NCI-H1105 (cell line): ENCODE measurements at places on chromosomes 6 and 20.

DNA sequence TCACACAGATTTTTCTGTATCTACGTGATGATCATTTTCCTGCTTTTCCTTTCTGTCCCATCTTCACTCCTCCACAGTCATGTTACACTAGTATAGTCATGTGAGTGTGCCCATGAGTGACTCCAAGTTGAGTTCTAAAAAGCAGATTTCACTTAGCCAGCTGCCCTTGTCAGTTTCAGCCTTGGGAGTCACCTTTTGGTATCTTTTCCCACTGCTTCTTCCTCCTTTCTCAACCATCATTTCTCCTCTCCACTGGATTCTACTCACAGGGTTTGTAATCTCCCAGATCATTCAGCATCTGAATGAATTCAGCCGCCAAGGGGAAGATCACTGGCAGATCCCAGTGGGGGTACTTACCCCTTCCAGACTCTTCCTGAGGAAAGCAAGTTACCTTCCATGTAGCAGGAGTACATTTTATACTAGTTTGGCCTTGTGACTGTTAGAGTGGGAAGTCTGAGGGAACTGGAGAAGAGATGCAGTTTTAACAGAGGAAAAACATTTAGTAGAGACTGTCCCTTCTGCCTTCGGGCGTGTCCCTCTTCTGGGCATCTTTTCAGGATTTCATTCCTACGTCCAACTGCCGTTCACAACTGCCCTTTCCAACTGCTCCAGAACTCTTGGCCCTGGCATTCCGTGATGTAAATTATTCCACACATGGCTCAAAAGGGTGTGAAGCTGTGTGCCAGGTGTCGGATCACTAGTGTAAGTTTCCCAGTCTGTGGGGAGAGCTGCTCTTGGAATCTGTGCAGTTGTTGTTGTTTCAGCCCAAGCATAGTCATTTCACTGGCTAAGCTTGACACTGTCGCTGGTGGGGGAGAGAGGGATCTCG, 38.9 kb downstream of the BICRAL start:
- no peak for DNase-seq

DNA sequence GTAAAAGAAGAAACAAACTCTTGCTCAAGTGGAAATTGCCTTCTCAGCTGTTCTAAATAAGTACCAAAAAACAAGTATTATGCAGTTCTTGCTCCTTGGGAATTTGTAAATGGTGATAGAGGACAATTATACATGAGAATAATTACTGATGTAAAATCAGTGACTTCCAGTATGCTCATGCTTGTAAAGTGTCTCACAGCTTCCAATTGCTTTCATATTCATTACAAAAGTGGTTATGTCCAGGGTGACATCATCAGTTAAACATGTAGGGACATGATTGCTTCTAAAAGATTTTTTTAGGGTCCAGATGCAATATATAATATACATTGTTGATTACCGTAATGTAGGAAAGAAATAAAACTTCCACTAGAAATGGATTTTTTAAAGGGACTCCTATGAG, 122.8 kb upstream of the B3GAT2 start:
- no peak for DNase-seq

GRCh38 chr6:70107852-70108629, 194.8 kb downstream of the COL9A1 start:
- peak; percentile 44 for DNase-seq

GRCh38 chr6:170553534-170554012, 466 bp upstream of the PSMB1 start:
- no peak for DNase-seq

DNA sequence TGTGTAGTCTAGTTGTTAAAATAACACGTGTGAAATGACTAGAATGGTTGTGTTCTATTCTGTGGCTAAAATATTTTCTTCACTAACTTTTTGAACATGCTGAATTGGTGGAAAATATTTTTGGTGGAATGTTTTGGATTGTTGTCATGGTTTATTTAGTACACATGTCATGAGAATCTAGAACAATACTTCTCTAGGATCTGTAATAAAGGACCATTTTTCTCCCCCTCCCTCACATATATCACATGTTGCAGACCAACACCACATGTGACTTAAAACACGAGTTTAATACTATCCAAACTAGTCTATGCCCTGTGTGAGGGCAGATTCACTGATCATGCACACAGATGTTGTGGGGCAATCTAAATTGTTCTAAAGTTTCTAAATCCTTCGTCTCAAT, 29.2 kb downstream of the FIG4 start:
- no peak for DNase-seq

DNA sequence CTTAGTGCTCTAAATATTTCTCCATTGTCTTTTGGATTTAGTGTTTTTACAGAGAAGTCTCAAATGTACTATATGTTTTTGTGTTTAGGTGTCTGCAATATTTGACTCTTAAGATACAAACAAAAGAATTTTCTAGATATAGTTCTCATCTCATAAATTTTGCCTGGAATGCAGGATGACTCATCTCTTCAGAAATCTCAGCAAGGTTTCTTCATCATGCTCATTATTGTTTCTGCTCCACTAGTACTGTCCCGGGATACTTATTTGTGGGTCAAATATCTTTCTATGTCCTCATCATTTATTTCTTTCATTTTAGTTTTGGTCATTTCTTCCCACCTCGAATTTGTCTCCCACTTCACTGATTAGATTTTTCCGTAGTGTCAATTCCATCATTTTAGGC, 9.5 kb downstream of the AHI1 start:
- no peak for DNase-seq

DNA sequence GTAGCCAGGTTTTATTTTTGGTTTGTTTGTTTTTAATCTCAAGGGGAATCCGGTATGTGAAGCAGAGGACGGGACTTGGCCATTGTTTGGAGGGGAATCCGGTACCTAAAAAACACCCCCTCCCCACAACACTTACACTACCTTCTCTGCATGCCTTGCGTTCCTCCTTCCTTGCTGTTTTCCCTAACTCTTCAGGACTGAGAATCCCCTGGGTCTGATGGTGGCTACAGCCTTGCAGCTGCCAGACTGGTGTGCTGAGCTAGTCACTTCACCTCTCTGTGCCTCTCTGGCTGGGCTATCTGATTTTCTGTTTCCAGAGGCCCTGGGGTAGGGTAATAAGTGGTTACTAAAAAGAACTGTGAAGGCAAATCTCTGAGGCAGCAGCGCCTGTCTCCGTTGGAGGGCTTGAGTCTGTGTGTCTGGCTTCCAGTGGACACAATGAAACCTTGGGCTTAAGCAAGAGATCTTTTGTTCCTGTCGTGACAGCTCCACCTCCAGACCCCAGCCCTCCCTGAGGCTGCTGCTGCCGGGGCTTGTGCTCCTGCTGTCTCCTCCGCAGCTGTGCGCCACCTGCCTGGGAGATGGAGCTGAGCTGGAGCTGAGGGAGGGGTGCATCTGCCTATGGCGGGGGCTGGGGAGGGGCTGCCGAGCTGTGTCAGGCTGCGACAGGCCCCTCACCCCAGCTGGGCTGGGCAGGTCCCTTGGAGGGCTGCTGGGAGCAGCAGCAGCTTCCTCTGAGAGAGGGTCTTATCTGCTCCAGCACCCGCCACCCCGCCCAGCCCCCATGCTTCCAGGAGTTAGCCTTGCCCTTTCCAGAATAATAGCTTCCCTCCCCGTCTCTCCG, 65.8 kb upstream of the CCDC167 start:
- DNase-seq: peak; percentile 84

DNA sequence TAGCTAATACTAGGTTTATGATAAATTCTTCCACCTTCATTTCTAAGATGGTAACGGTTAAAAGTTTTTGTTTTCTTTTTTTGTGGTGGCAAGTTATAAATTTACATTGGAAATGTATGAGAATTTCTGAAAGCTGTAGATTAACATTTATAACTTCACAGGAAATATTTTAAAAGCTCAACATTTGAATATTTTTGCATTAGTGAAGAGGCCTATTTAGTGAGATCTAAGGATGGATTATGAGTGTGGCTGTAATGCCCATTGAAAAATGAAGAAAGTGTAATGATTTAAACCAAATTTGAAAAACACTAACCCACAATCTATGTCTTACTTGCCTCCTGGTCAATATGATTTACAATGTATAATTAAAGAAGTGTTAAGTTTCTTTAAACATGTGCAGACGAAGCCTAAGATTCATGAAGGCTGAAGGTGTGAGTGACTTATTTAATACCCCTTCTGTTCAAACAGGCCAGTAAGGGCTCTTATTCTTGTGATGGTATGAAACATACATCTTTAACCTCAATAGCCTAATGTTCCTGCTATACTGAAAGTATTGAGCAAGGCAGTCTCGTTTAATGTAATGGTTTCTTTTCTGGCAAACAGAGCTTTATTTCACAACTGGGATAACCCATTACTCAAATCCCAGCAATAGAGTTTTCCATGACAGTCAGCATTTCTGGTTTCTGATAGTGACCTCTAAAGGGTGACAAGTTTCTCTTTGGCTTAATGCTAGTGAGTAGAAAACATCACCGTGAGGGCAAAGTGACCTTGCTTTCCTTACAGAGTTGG, 13.2 kb downstream of the HDGFL1 start:
- no peak for DNase-seq

DNA sequence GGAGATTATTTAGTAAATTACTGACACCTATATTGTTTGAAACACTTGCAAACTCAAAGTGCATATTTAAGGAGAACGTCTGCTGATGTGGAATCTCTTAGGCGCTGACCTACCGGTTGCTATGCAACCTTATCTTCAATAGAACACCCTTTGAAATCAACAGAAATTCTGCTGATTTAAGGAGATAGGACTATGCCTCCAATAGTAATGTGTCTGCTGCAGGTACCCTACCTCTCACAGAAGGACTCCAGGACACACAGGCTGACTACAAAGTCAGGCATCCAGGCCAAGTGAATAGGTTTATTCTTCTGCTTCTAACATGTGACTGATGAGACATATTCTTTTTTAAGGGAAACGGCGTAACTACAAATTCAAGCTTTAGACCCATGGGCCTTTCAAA, 311.7 kb downstream of the CBLN4 start:
- DNase-seq: no peak

- DNase-seq: peak; percentile 24
Measured at GRCh38 chr6:33123732-33124524, 48.1 kb downstream of the HLA-DPB1 start.

DNA sequence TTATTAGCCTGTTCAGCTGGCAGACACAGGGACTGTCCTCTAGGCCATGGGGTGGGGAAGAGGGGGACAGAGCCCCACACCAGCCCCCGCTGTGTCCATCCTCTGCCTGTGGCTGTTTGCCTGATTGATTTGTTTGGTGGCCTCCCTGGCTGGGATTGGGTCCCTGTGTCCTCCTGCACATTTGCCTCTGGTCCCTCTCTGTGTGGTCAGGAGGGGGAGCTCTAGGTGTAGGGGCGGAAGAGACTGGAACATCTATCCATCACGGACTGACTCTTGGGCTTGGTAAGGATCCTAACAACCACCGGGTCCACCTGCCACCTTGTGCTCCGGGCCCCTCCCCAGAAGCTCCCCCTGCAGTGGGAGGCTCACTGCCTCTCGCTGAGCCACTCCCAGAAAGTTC, 38.4 kb upstream of the CCDC167 start:
- DNase-seq: no peak

GRCh38 chr6:144341831-144342527, 56.8 kb downstream of the UTRN start:
- DNase-seq: no peak

DNA sequence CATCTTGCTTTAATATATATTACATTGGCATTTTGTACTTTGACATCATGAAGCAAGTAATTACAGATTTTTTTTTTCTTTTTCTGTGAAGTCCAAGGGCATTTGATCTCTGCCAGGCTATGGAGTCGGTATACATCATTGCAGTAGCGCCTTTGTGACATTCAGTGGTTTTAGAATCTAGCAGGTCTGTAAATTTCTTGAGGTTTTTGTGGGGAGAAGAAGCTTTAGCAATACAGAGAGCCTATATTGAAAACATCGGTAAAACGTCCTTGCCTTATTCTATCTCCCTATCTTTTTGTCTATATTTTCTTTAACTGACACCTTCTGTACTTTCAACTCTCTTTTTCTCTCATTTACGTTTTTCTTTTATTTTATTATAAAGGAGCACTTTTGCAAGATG, 47.2 kb downstream of the DUSP22 start:
- no peak for DNase-seq

GRCh38 chr20:15332711-15333160, 995.3 kb upstream of the FLRT3 start:
- no peak for DNase-seq

GRCh38 chr6:46367354-46368168, 123.7 kb downstream of the RCAN2 start:
- peak; percentile 78 for DNase-seq

DNA sequence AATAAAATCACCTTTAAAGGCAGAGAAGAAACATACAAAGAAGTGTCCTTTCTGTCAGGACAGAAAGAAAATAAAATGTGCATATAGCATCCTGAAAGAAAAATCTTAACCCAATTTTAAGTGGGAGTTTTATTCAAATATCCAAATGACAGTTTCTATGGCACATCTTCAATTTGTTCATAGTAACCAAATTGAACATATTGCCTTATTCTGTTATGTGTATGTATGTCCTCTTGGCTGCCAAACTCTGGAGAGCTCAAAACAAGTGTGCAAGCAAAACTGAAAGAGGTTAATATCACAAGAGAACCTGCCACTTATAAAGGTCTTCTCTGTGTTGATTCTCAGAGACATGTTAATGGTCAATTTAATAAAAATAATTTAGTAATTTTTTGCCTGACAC, 334.7 kb downstream of the BCKDHB start:
- peak; percentile 10 for DNase-seq

GRCh38 chr20:34369265-34369664, 6.2 kb downstream of the ITCH start:
- DNase-seq: no peak

- DNase-seq: no peak
Measured at GRCh38 chr6:168238159-168238909, 81.2 kb downstream of the DACT2 start.

DNA sequence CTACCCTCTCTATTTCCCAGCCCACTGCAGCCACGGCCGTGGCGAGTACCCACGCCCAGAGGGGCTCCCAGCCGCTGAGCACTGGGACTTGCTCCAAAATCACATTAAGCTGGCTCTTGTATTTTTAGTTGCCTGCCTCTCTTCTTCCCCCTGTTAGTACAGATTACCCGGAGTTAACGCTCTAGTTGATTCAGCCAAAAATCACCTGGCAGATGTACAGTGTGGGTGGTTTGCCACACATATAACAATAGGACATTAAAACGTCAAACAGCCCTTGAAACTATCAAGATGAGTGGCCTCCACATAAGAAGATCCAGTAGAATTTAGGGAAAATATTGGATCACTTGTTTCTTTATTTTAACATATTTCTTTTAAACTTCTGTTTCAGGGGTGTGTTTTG, 268.8 kb upstream of the PRDM1 start:
- peak; percentile 71 for DNase-seq

DNA sequence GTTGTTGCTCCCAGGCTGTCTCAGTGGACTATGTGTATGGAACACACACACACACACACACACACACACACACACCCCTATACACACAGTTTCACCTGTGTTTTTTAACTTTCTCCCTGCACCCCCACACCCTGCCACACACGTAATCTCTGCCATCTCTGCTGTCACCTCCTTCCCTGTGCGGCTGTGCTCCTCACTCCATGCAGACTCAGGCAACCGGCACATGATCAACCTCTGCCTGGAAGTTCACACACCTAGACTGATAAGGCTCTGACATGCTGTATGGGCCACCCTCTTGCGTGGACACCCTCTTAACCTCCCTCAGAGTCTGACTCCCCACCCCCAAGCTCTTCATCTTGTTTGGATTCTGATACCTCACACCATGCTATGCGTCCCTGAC, 152.3 kb upstream of the THEMIS start:
- no peak for DNase-seq

GRCh38 chr6:1200081-1200408, 111.9 kb upstream of the FOXQ1 start:
- no peak for DNase-seq

- no peak for DNase-seq
Measured at GRCh38 chr20:1623501-1624205, 3.8 kb upstream of the SIRPB1 start.
